Lung microvascular endothelial cell (primary cell): ENCODE measurements at places on chromosomes 7 and 10. TPM values are rescaled to one million over a fixed set of nuclear protein-coding genes. Genes with fewer than 3 reads are reported as not detected.

DNA sequence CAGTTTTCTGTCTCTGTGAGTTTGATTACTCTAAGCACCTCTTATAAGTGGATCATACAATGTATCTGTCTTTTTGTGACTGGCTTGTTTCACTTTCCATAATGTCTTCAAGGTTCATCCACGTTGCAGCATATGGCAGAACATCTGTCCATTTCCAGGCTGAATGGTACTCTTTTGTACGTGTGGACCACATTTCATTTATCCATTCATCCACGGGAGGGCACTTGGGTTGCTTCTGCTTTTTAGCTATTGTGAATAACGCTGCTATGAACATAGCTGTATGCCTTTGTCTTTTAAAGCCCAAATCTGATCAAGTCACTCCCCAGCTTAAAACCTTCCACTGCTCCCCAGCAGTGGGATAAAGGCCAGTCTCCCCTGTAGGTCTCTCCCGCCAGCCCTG lies 31.5 kb downstream of the EGFR start:
- peak; percentile 25 for DNase-seq

- DNase-seq: no peak
Measured at GRCh38 chr7:139541600-139542307, 18.3 kb downstream of the CLEC2L start.

GRCh38 chr10:63585041-63585440 lies 63.8 kb downstream of the REEP3 start:
- no peak for DNase-seq

DNA sequence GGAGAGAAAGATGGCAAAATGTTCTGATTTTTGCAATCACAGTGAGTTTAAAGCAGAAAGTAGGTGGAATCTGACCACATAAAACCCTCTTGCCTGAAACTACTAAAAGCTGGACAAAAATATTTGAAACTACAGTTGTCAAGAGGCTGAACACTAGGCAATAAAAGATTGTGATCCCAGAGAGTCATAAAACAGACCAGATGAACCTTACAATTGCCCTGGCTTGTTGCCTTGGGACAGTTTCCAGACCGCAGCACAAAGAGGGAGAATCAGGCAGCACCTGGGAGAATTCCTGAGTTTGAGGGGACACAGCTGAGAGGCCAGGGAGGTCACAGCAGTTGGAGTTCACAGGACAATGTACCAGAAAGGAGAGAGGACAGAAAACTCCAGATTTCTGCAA lies 107.3 kb upstream of the NANOS1 start:
- no peak for DNase-seq

DNA sequence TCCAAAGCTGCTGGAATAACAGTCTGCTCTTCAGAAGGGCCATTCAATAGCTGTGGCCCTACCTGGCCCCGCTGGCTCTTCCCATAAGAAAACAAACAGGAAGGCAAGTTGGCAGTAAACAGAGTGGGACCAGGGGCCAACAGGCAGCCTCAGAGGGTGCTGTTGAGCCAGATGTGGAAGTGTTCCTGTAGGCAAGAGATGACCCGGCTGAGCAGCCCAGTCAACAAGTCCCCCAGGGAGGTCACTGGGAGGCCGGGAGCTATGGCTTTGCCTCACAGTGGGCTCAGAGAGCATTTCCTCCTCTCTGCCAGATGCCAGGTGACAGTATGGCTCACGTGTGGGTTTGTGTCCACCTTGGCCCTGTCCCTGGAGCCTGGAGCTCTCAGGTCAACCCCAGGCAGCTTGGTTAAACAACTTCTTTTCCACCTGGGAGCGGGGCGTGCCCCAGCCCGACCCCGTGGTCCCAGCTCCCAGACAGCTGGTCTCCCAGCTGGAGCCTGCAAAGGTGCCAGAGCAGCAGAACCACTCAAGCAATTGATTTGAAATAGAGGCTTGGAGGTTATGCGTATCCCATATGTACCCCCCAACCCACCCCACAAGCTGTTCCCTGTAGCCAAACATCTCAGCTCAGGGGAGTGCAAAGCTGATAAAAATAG lies 33.8 kb upstream of the LOXL4 start:
- no peak for DNase-seq

DNA sequence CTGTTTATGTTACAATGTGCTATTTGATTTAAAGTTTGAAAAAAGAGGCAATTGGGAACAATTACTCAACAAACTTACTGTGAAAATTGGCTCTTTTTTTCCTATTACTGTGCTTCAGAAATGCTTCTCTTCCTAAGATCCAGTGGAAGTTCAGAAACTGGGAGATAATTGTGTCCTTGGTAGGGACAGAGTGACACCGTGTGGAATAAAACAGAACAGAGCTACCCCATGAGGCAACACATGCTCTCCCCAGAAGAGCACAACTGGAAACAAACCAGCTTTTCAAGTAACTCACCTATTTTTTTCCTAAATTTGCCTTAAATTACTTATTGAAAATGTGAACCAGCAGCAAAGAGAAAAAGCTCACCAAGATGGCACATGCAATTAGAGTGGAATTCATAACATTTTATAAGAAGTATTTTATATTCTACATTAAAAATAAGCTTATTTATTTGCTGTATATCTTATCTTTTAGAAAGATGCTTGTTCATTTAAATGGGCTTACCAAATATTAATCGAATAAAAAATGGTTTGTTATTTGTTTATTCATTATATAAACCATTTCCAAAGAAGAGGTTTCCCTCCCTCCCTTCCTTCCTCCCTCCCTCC lies 346.1 kb upstream of the ANKRD30A start:
- DNase-seq: peak; percentile 83

DNA sequence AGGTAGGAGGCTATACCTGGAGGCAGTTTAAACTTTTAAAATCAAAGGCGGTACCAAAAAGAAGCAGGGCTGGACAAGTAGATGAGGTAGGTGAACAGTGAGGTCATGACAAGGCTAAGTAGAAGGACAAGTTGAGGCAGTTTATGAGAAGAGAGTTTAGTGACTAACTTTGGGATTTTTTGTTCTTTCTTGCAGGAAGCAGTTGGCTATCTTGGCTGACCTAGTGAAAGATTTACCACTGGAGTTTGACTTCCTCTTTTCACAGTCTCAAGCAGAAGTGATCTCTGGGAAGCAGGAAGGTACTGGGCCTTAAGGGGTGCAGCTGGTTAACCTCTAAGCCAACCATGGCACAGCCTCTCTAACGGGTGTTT lies 26.3 kb downstream of the ENTPD7 start:
- no peak for DNase-seq

The SSC4D gene
- total RNA-seq: 0.22 and 0.40 TPM in 2 replicates

The C10orf67 gene
- not detected in 2 replicates for total RNA-seq

DNA sequence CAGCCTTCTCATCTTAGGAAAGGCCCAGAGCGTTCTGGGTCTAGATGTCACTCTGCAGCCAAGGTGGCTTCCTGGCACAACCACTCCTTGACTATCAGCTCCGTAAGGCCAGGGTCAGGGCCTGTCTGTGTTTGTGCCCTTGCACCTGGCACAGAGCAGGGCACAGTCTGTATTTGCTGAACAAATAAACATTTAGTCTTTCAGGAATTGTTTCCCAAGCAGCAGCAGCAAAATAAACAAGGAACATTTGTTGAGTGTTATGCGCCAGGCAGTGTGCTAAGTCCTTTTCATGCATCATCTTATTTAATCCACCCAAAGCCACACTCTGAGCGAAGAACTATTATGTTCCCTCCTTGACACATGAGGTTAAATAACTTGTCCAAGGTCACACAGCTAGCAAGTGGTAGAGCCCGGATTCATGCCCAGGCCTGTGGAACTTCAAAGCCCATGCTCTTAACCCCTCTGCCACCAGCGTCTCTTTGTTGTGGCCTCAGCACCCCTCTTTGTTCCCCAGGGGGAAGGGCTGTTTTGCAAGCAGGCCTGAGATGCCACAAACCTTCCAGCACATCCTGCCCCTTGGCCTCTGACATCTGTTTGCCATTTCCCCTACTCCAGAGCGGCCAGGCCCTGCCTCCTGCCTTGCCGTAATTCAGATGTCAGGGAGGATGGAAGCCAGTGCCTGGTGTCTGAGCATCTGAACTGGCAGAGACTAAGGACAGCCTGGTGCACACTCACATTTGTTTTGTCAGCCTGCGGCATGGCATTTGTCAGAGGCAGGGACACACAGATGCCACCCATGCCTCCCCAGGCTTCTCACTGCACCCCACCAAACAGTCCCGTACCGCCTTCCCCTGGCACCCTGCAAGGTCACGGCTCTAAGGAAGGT lies 325.8 kb upstream of the ZMIZ1 start:
- DNase-seq: no peak

DNA sequence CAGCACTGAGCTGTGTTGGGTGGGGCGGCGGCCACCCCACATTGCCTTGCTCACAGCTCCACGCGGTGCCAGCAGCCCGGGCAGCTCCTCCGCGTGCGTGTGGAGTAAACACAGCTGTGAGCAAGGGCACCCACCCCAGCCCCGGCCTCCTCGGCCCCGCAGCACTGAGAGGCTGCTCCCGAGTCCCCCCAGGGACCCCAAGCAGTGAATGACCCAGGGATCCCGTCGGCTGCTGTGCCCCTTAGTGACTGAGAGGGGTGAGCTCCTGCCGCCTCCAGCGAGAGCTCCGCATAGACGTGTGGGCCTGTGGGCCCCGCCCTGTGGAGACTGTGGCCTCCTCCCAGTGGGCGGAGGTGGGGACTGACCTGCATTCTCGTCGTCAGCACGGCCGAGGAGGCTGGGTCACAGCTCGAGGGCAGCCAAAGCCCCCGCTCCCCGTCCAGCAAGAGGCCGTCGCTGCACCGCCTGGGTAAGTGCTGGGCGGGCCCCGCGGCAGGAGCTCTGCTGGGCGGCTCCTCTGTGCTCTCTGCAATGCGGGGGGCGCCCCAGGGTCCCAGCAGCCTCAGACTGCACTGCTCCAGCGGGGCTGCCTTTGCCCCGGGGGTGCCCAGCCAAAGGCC lies 29.9 kb upstream of the UTF1 start:
- no peak for DNase-seq

GRCh38 chr7:144866189-144866588 lies 30.3 kb upstream of the TPK1 start:
- no peak for DNase-seq

GRCh38 chr10:86031-86430 lies 36.9 kb upstream of the TUBB8 start:
- no peak for DNase-seq
